ENCODE measurements at places on chromosomes 13 and 19. TPM values are rescaled to one million over a fixed set of nuclear protein-coding genes. Genes with fewer than 3 reads are reported as not detected.

The SLC25A15 gene
- 9.9 TPM for polyA plus RNA-seq

The ADGRL1 gene
- 2.0 TPM for polyA plus RNA-seq

The KRTDAP gene
- polyA plus RNA-seq, result not detected

The FOXA3 gene
- polyA plus RNA-seq, result not detected

The ZNF577 gene
- polyA plus RNA-seq, result 6.0 TPM

The LRRC25 gene
- polyA plus RNA-seq, result 0.32 TPM

The ZNF441 gene
- polyA plus RNA-seq, result 6.3 TPM

The MTUS2 gene
- polyA plus RNA-seq, result 0.02 TPM

The ZNF507 gene
- polyA plus RNA-seq, result 20.3 TPM

Data from AG04450 (cell line).